ENCODE measurements at places on chromosomes 6 and 20.

DNA sequence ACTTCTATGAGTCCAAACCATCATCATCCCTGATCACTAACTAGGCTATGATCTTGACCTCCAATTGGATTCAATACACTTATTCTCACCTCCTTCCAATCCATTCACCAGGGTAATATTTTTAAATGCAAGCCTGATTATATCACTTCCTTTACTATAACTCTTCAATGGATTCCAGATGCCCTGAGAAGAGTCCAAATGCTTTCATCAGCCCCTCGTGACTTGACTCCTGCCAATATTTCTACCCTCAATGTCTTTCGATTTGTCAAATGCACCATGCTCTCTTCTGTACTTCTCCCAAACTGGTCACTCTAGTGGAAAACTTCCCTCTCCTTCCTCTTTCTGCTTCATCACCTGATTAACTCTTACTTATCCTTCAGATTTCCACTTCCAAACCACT, 70.8 kb downstream of the CD164 start:
- DNase-seq = no peak

GRCh38 chr20:14617123-14617522, 279.7 kb upstream of the FLRT3 start:
- DNase-seq = no peak

DNA sequence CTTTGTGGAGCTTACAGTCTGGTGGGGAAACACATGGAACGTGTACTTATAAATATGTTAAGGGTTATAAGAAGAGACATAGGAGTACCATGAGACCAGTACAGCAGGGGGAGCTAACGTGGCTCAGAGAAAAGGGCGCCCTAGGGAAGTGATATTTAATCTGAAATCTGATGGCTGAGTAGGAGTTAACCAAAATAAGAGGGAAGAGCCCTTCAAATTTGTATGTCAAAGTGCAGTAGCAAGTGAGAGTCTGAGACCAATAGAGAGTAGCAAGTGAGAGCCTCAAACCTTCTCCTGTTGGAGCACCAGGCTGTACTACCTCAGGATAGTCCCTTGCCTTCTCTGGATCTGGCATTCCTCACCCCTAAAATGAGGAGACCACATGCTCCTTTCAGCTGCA, 6.1 kb upstream of the PKIG start:
- DNase-seq = no peak

DNA sequence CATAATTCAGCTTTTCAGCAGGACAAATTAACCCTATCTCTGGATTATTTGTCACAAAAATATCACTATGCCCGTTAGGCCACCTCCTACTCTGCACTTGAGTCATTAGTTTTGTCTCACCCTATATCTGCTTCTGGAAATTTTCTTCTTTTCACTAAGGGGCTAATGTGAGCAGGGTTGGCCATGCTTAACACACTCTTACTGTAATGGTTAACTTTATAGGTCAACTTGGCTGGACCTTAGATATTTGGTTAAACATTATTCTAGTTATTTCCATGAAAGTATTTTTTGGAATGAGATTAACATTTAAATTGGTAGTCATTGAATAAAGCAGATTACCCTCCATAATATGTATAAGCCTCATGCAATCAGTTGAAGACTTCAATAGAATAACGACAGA, 394.6 kb upstream of the PTCHD4 start:
- DNase-seq = no peak

DNA sequence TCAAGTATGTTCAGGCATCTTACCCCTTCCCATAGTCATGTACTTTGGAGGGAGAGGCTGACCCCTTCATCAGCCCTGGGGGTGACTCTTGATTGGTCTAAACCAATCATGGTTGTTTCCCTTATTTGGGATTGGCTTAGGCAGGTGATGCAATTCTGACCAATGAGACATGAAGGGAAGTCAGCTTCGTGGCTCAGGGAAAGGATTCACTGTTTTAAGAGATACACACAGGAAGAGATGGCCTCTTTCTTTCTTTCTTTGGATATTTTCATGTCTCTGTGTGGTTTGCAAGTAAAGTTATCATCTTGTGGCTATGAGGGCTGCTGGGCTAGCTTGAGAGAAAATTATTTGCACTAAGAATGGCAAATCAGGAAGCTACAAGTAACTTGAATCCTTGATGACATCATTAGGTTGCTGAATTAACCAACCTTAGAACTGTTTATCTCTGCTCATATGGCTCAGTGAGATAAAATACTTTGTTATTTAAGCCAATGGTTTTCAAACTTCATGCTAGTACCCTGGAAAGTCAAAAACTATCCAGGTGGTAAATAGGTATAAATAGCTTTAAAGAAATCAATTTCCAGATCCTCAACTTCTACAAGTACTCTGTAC, 144.2 kb upstream of the CENPW start:
- no peak for DNase-seq

GRCh38 chr20:1874450-1875182, 20.6 kb upstream of the SIRPA start:
- no peak for DNase-seq

DNA sequence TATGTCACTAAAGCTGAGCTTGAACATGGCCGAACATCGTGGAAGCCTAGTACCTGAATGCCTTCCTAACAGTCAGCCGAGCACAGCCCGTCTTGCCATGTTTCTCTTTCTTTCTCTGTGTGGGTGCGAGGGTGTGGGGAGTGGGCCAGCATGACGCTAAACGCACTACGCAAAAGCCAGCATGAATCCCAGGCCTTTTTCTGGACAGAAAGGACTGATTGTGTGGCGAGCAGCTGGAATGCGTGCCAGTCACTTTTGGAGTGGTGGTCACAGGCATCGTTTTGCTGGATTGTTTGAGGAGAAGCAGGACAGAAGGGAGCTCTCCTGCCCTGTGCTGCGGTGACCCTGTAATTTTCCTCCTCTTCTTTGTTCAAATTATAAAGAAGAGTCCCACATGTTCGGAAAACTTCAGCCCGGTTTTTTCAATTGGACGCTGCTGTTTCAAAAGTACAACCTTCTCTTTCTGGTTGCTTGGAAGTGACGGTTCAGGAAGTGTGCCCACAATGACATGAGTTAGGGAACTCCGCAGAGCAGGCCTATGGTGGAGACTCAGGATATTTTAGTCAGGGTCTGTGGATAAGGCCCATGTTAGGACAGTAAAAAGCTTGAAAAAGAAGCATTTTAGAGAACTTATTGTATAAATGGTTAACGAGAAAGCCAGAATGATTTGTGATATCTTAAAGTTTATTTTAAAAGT, 54.3 kb downstream of the PDE7B start:
- no peak for DNase-seq

- DNase-seq = no peak
Measured at GRCh38 chr6:72724545-72724944, 102.7 kb downstream of the KCNQ5 start.
